ENCODE measurements at places on chromosomes 7 and 10.

DNA sequence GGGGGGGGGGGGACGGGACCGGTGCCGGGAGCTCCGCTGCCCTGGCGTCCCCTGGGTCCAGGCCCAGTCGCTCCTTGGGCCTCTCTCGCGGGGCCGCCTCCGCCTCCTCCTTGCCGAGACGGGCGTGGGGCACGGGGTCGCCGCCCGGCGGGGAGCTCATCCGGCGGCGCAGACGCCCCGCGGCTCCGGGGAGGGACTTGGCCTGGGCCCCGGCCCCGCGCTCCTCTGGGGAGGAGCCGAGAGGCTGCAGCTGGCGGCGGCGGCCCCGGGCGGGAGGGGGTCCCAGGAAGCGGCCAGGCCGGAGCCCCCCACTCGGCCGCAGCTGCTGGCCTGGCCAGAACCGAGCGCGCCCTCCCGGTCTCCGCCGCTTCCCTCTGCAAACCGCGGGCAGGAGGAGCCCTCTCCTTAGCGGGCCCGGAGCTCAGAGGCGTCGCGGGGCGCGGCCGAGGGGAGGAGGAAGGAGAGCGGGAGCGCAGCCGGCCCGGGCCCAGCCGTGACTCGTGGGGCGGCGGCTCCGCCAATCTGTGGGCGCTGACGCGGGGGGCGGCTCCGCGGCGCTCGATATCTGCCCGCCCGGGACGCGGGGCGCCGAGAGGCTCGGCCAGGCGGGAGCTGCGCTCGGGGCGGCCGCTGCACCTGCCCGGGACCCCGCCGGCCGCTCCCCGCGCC lies at the start of gene FAM20C:
FAM20C (plus strand) TSS at position 591 of the 669 bp plus-strand sequence. CDS start 629 bp downstream, outside the sequence.
- DNase-seq: peak; percentile 13

GRCh38 chr10:88932539-88933256 lies 19.9 kb downstream of the ACTA2 start:
- peak; percentile 24 for DNase-seq

- no peak for DNase-seq
Observed at GRCh38 chr10:61063034-61063433, 119.0 kb upstream of the RHOBTB1 start.

DNA sequence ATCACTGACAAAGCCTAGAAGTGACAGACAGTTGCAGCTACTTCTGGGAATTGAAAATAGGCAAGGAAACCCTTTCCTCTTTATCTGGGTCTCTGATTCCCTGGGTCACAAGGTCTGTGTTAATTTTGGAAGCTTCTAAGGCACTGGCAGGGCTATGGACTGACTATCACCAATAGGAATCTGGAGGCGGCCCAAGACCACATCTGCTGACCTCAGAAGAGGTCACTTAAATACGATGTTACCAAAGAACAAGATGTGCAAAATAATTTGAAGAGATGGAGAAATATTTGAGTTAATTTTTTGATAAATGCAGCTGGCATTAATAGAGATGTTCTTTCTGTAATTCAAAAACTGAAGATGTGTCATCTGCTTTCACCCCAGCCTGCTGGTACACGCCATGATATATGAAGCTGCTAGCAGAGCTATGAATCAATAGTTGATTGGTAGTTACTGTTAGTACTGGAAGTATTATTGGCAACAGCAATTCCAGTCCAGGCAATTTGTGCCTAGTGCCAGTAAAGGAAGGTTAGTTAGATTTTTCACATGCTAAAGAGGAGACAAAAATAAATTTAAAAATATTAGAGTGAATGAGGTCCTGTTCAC lies 5.5 kb upstream of the STEAP4 start:
- no peak for DNase-seq

DNA sequence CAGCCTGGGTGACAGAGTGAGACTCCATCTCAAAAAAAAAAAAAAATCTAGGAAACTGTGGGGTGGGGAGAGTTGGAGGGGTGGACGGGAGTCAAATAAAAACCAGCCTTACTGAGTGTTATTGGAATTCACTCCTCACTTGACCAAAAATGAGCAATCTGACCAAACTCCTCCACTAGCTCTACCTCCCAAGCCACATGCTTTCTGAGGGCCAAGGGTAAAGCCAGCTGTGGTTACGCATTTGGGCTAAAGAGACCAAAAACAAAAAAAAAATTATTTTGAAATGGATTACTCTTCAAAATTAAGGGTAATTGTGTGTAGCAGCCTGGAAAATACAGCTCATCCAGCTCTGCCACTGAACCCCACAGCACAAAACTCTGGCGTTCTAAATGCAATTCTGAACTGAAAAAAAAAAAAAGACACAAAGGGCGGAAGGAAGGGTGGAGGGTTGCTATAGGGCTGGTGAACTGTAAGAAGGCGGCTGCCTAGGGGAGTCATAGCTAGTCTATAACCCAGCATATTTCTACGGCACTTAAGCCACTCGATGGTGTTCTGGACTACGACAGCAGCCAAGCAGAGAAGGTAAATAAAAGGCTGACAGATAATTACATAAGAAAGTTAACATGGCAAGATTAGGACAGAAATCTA lies 7.8 kb downstream of the ELMO1 start:
- DNase-seq: no peak

DNA sequence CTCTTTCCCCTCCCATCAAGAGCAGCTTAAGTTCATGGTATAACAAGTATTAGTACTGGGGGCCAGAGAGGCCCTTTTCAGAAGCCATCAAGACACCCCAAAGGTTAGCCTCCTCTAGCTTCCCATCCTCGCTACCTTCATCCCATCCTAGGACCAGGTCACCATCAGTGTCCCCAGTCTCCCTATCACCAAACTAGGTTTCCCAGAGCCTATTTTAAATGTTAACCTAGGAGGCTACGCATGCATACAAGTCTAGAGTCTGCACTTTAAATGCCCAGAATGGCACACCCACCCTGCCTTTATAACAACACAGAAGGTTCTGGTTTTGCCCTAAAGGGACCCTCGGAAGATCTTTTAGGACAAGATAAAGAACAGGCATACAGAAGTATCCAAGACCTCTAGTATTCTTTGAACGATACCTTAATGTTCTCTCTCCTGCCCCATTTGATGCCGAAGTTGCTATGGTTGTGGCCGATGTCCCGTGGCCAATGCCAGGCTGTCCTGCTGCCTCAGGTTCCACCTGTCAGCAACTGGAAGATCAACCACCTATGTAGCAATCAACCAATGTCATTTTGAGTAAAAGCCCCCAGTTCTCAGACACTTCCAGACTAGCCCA lies 2.2 kb downstream of the GPRIN2 start:
- DNase-seq: no peak

DNA sequence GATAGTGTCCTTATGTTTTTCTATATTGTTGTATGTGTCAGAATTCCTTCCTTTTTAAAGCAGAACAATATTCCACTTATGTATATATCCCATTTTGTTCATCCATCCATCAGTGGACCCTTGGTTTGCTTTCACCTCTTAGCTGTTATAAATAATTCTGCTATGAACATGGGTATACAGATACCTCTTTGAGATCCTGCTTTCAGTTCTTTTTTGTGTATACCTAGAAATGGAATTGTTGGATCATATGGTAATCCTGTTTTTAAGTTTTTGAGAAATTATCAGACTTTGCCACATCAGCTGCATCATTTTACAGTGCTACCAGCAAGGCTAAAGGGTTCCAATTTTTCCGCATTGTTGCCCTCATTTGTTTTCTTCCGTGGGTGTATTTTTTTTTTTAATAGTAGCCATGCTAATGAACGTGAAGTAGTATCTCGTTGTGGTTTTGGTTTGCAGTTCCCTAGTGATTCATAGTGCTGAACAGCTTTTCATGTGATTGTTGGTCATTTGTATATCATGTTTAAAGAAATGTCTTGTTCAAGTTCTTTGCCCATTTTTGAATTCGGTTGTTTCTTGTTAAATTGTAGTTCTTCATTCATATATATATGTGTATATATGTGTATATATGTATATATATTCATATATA lies 87.8 kb downstream of the LCOR start:
- DNase-seq: no peak

GRCh38 chr7:99383791-99384370 lies 9.4 kb downstream of the ARPC1B start:
- no peak for DNase-seq

- DNase-seq: no peak
Observed at GRCh38 chr10:70742537-70743429, 42.4 kb downstream of the TBATA start.
